ENCODE measurements at places on chromosomes 7 and 10.

DNA sequence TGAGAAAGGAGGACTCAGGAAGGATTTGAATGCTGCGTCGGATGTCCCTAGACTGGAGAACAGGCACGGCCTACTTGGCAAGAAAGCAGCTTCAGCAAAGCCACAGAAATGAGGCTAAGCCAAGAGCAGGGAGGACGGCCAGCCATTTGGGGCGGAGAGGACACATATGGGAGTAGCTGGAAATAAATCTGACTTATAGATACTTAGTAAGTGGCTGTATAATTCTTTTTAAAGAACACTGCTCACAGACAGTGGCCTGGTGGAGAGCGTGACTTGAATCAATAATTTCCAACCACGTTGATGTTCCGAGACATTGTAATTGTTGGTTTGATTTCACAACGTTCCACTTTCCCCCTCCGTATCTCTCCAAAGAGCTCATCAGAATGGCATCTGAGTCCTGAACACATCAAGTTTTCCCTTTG lies 67.7 kb upstream of the JCAD start:
- DNase-seq, result no peak
- H3K4me3 ChIP-seq, result no peak overlapping the region
- peaks cover 20% of the 10 kb centered on the region for H3K27me3 ChIP-seq
- H3K27ac ChIP-seq, result no peak overlapping the region
- no peaks in the 10 kb centered on the region for H3K4me1 ChIP-seq

GRCh38 chr7:128934361-128935341 lies 3.1 kb upstream of the IRF5 start:
- no peak overlapping the region for H3K27ac ChIP-seq
- H3K4me1 ChIP-seq, result peaks cover 17% of the 10 kb centered on the region
- no peak overlapping the region for H3K4me3 ChIP-seq

GRCh38 chr10:70715853-70716795 lies 43.8 kb downstream of the ADAMTS14 start:
- no peaks in the 10 kb centered on the region for H3K36me3 ChIP-seq
- no peaks in the 10 kb centered on the region for H3K4me1 ChIP-seq
- no peaks in the 10 kb centered on the region for H3K27me3 ChIP-seq
- peak overlapping the region; percentile 5 for H3K27ac ChIP-seq
- DNase-seq, result no peak

GRCh38 chr7:133298080-133298479 lies 45.2 kb downstream of the EXOC4 start:
- no peak overlapping the region for H3K4me3 ChIP-seq
- H3K27ac ChIP-seq, result no peak overlapping the region
- H3K36me3 ChIP-seq, result peaks cover 22% of the 10 kb centered on the region
- H3K27me3 ChIP-seq, result no peaks in the 10 kb centered on the region
- H3K4me1 ChIP-seq, result peaks cover 5% of the 10 kb centered on the region

DNA sequence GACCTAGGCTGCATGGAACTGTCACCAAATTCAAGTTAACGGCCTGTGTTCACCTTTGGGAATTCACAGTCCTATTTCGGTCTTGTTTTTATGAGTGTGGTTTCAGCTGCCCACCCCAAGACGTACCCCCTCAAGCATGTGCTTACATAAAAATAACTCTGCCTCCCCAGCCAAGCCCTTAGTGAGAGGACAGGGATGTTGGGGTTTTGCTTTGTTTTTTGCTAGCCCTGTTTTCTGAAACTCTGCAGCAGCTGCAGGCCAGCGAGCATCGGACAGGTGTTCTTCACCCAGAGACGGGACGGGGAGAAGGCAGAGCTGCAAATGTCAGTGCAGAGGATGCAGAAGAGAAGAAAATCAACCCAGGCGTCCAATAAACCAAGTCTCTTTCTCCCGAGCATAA lies 13.5 kb downstream of the CHST15 start:
- no peak overlapping the region for H3K27ac ChIP-seq
- H3K27me3 ChIP-seq, result no peaks in the 10 kb centered on the region
- peaks cover under 1% of the 10 kb centered on the region for H3K4me1 ChIP-seq
- H3K36me3 ChIP-seq, result no peaks in the 10 kb centered on the region
- no peak overlapping the region for H3K4me3 ChIP-seq
- no peak for DNase-seq

DNA sequence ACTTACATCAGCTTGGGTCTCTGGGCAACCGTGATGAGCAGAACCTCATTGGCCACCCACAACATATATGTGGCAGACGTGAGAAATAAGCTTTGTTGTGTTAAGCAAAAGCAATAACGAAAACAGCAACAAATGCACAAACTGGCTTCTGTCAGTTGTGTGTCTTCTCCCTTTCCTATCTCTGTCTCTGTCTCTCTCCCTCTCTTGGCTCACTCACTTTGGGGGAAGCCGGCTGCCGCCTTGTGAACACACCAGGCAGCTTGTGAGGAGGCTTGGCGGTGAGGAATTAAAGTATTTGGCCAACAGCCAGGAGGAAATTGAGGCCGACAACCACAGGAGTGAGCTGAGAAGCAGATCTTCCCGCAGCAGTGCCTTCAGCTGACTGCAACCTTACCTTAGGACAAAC lies 21.9 kb upstream of the CDCA7L start:
- peak overlapping the region; percentile 28 for H3K27ac ChIP-seq
- peak overlapping the region; percentile 29 for H3K4me3 ChIP-seq
- DNase-seq, result peak; percentile 7
- H3K36me3 ChIP-seq, result no peaks in the 10 kb centered on the region

- H3K27ac ChIP-seq, result no peak overlapping the region
- no peak for DNase-seq
- peaks cover 17% of the 10 kb centered on the region for H3K36me3 ChIP-seq
- H3K4me1 ChIP-seq, result no peaks in the 10 kb centered on the region
- no peaks in the 10 kb centered on the region for H3K27me3 ChIP-seq
- H3K4me3 ChIP-seq, result no peak overlapping the region
Measured at GRCh38 chr10:21813946-21814345, 189.6 kb downstream of the DNAJC1 start.

- H3K4me1 ChIP-seq, result peaks cover 13% of the 10 kb centered on the region
- no peak overlapping the region for H3K27ac ChIP-seq
- no peak for DNase-seq
Measured at GRCh38 chr10:3067859-3068179, 471 bp downstream of the PFKP start.

Data from naive thymus-derived CD8-positive, alpha-beta T cell (primary cell).